ENCODE measurements at places on chromosomes 4 and X. TPM values are rescaled to one million over a fixed set of nuclear protein-coding genes. Genes with fewer than 3 reads are reported as not detected.

The RIBC1 gene
- not detected for total RNA-seq

The FAM236C gene
- total RNA-seq, result not detected

The FRMPD4 gene
- total RNA-seq, result not detected

The GLRB gene
- 2.9 TPM for total RNA-seq

The SSX1 gene
- total RNA-seq, result not detected

The ZMAT1 gene
- 8.3 TPM for total RNA-seq

The IL13RA2 gene
- 0.74 TPM for total RNA-seq

The CXCL1 gene
- total RNA-seq, result 26.3 TPM

The MAGEB16 gene
- total RNA-seq, result not detected

The GPRASP1 gene
- 12.8 TPM for total RNA-seq

The HPSE gene
- total RNA-seq, result 1.7 TPM

The SNX12 gene
- total RNA-seq, result 25.0 TPM

The ESX1 gene
- not detected for total RNA-seq

The DDX53 gene
- total RNA-seq, result not detected

The TRIM75 gene
- not detected for total RNA-seq

The ADAMTS3 gene
- total RNA-seq, result 2.7 TPM

The PABPC5 gene
- total RNA-seq, result 0.98 TPM

The EDNRA gene
- total RNA-seq, result 41.5 TPM

The FAM47A gene
- not detected for total RNA-seq

The NXT2 gene
- 6.9 TPM for total RNA-seq

The DSPP gene
- not detected for total RNA-seq

The BTC gene
- 0.74 TPM for total RNA-seq

The PLAC8 gene
- not detected for total RNA-seq

The LONRF3 gene
- total RNA-seq, result 9.8 TPM

The HSFX3 gene
- total RNA-seq, result not detected

The TMEM47 gene
- 44.7 TPM for total RNA-seq

The ASB12 gene
- not detected for total RNA-seq

The GABRB1 gene
- not detected for total RNA-seq

The AWAT2 gene
- not detected for total RNA-seq

The CLDN2 gene
- total RNA-seq, result not detected

The TRO gene
- 12.3 TPM for total RNA-seq

The PROM1 gene
- not detected for total RNA-seq

The GPM6B gene
- total RNA-seq, result 15.7 TPM

The ANAPC4 gene
- total RNA-seq, result 33.6 TPM

The QRFPR gene
- total RNA-seq, result not detected

The WDR44 gene
- total RNA-seq, result 22.1 TPM

The FREM3 gene
- total RNA-seq, result not detected

The CTAG2 gene
- not detected for total RNA-seq

The SLC2A9 gene
- 7.9 TPM for total RNA-seq
